AG04450 (cell line): ENCODE measurements at places on chromosomes 7 and 10.

DNA sequence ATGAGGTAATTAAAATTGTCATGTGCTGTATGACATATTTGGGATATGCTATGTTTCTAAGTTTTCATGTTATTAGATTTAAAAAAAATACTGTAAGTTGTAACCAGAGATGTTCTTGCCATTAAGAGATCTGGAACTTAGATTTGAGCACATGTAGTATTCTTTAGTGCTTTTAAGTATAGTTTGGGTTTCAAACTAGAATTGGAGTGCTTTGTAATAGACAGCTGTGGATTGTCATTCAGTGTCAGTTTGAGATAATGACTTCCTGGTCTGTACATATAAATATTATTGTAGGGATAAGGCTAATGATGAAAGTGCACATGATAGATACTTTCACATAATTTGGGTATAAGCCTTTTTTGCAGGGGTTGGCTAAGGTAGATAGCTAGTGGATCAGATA is 936.2 kb downstream of the CNTNAP2 start:
- DNase-seq: no peak

GRCh38 chr10:43002596-43002995 is 74.3 kb upstream of the RET start:
- DNase-seq: no peak

- DNase-seq: no peak
These were observed 14.7 kb downstream of the CCNY start for GRCh38 chr10:35351021-35351420.

GRCh38 chr7:157876469-157877285 is 539.9 kb downstream of the DNAJB6 start:
- DNase-seq: no peak

DNA sequence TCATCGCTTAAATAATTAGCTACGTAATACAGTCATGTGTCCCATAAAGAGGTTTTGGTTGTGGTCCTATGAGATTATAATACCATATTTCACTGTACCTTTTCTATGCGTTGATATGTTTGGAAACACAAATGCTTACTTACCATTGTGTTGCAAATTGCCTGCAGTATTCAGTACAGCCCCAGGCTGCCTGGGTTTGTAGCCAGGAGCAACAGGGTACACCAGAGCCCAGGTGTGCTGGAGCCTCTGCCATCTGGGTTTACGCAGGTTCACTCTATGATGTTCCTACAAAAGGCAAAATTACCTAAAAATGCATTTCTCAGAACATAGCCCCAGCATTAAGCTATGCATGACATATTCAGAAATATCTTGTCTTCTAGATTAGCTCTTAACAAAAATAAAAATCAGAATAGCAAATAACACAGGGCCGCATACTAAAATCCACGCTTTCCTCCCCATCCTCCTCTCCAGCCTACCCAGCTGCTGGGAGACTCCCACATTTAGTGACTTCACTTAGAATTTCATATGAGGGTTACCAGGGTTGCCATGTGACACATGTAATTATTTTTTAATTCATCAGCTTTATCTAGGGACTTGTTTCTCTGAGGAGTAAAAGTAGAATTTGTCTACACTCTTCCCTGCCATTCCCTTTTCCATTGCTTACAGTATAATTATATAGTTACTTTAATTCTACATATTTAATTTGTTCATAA is 559.0 kb upstream of the ADARB2 start:
- DNase-seq: no peak

- no peak for DNase-seq
These were observed 45.2 kb upstream of the EXOC4 start for GRCh38 chr7:133207687-133208086.
